AG04450 (cell line): ENCODE measurements at places on chromosomes 4 and X.

GRCh38 chrX:48911412-48912182, at the start of gene SLC35A2:
SLC35A2 (minus strand) TSS chrX:48911646; CDS start chrX:48911636, 10 bp downstream.
- DNase-seq: no peak

DNA sequence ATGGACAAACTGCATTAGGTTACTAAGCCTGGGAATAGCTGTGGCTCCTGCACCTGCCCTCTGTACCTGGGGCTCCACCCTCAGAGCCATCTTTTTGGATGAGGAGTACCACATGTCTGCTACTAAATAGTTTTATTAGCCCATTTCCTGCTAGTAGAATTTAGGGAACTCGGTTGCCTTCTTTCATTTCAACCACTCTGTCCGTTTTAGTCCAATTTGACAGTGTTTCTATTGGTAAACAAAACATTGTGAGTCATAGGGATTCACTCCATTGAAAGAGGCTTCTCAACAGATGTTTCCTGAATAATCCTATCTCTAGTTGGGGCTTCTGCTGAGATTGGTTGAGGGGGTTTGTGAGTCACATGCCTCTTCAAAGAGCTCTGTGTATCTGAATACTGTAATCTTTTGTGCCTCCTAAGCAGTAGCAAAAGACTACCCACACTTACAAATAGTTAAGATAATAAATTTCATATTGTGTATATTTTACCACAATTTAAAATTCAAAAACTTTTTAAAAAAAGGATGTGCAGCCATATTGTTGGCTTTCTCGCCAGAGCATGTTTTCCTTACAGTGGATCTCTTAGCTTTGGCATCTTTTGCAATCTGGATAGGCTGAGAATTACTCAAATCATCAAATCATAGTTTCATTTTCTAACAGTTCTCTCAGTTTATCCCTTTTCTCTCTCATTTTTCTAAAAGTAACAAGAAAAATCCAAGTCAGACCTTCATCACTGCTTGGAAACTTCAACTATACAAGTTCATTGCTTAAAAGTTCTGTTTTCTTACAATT, 9.9 kb downstream of the FAM200B start:
- DNase-seq: peak; percentile 33

GRCh38 chr4:168220893-168221292, 97.7 kb downstream of the DDX60 start:
- no peak for DNase-seq

DNA sequence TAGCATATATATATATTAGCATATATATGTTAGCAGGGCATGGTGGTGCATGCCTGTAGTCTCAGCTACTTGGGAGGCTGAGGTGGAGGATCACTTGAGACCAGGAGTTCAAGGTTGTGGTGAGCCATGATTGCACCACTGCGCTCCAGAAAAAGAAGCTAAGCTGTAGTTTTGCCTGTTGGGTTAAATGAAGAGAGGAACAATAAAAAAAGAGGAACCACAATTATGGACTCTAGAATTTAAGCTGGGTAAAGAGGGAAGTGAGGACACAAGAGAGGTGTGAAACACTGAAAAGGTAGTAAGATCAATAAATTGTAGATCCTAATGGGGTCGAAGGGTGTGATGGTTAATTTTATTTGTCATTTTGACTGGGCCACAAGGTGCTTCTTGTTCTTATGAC, 40.5 kb upstream of the HSD17B10 start:
- no peak for DNase-seq

DNA sequence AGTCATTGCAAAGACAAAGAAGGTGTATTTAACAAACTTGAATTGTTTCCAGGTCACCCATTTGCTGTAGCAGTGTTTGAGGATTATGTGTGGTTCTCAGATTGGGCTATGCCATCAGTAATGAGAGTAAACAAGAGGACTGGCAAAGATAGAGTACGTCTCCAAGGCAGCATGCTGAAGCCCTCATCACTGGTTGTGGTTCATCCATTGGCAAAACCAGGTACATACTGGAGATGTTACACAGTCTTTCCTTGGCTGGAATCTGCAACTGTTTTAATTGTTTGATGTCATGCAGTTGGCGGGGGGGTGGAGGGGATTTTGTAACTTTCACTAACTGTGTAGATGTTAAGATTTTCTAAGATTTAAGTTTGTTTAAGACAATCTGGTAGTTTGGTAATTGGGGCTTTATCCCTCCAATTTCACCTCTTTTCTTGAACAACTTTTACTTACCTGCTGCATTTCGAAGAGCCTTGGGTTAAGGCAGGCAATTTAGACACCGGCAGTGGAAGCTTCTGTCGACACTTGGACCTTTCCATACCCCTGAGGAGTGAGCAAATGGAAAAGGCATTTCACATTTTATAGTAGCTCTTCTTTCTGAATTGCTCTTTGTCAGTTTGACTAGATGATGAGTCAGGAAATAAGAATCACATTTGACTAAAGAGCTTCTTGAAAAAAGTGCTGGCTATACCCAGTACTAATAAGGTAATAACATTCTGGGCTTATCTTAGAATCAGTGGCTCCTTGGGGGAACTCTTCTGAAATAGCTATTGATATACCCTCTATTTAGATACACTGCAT, 67.4 kb downstream of the EGF start:
- peak; percentile 16 for DNase-seq

DNA sequence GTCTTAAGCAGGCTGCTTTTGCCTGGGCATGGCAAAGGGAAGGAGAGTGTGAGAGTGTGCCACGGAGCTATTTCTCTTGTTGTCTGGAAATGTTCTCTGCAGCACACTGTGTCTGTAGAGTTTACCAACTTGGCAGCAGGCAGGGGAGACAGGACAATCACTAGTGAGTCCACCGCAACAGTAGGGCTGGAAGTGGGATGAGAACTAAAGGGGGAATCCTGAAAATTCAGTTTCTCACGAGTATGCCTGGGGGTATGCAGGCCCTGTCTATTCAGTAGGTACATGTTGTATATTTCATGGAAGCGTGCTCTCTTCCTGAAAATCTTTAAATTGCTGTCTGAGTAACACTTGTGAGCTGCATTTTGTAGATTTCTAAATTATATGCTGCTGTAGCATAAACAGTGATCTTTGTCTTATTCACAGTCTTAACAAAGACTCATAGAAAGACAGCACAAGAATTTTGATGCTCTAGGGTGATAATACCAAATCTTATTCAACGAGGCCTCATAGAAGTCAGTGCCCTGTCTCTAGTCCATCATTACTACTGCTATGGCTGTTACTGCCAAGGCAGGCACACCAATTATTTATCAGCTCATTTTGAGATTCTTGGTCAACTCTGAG, 200.4 kb upstream of the LEF1 start:
- no peak for DNase-seq
